ENCODE measurements at places on chromosomes 1 and 21. TPM values are rescaled to one million over a fixed set of nuclear protein-coding genes. Genes with fewer than 3 reads are reported as not detected.

C1orf210 gene
- not detected for total RNA-seq

DNA sequence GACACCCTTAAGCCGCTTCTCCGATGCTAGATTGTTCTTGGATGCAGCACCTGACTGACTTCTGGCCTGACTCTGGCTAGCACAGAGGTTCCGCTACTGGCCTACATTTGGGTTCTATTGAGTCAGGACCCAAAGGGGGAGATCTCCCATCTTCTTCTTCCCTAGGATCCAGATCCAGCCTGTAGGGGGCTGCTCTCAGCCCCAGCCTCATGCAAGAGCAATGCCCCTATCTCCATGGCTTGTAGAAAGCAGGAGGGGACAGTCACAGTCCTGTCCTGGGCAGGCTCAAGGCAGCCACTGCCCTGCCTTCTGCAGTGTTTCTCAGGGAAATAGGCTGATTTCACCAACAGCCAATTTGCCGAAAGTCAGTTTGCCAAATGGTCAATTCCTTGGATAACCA lies 6.3 kb upstream of the ADAR start:
- no peaks in the 10 kb centered on the region for H3K36me3 ChIP-seq
- DNase-seq: no peak
- no peak overlapping the region for H3K4me3 ChIP-seq
- peaks cover 2% of the 10 kb centered on the region for H3K27me3 ChIP-seq

DNA sequence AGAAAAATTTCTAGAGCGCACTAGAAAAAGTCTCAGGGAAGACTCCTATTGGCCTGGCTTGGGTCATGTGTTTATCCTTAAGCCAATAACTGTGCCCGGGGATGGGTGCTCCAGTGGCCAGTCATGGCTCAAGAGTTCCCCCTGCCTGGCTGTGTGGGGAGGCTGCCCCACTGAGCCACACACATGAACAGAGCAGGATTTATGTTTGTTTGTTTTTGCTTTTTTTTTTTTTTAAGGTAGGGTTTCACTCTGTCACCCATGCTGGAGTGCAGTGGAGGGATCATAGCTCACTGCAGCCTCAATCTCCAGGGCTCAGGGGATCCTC lies 21.8 kb downstream of the EDN2 start:
- no peak overlapping the region for H3K4me3 ChIP-seq
- H3K27ac ChIP-seq: no peak overlapping the region
- DNase-seq: no peak
- peaks cover 18% of the 10 kb centered on the region for H3K4me1 ChIP-seq
- H3K27me3 ChIP-seq: peaks cover 6% of the 10 kb centered on the region

ST6GALNAC5 gene
- total RNA-seq: 141 TPM

GRCh38 chr1:53324728-53325297 lies 3.1 kb downstream of the LRP8 start:
- no peak overlapping the region for H3K27ac ChIP-seq
- H3K4me3 ChIP-seq: peak overlapping the region; percentile 28
- H3K27me3 ChIP-seq: peaks cover 14% of the 10 kb centered on the region
- no peaks in the 10 kb centered on the region for H3K36me3 ChIP-seq
- DNase-seq: peak; percentile 6
- H3K4me1 ChIP-seq: peaks cover 37% of the 10 kb centered on the region

- no peak overlapping the region for H3K4me3 ChIP-seq
- no peaks in the 10 kb centered on the region for H3K36me3 ChIP-seq
- H3K4me1 ChIP-seq: peaks cover 12% of the 10 kb centered on the region
- H3K27ac ChIP-seq: no peak overlapping the region
- no peak for DNase-seq
These were observed 19.5 kb downstream of the PADI2 start for GRCh38 chr1:17099616-17100340.

TMEM240 gene
- 24.4 TPM for total RNA-seq

- DNase-seq: no peak
- peaks cover 4% of the 10 kb centered on the region for H3K4me1 ChIP-seq
- H3K27me3 ChIP-seq: peaks cover 3% of the 10 kb centered on the region
- no peaks in the 10 kb centered on the region for H3K36me3 ChIP-seq
These were observed 19.5 kb upstream of the OR6N2 start for GRCh38 chr1:158800526-158800925.

DNA sequence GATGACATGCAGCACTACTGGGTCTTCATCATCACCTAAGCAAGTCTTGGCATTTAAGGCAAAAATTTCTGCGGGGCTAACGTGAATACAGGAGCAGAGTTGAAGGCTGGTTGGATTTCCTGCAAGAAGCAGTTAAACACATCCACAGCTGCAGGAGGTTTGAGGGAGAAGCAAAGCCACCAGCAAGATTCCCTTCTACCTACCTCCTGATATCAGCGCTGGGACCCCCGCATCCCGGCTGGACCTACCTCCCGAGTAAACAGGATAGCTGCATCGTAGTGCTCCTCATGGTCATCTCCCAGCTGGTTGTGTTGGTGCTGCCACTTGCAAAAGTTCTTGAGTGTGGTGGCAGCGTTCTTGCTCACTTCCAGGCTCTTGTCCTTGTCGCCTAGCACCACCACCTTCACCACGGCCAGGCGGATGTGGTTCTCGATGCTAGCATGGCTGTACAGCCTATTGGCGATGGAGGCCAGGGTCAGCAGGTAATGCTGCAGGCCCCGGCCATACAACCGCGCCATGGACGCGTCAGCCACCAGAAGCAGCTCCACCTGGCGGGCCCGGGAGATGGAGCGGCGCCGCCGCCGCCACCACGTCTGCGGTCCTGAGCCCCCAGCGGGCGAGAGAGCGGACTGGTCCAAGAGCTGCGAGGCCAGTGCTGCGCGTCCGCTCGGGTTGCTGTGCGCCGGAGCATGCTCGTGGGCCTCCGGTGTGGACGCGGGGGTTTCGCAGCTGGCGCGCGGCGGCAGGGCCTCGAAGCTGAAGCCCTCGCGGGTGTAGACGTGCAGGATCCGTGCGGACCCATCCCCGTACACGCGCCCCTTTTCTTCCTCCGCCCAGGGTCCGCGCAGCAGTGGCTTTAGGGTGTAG lies 1.6 kb downstream of the ADAMTS5 start:
- peak; percentile 87 for DNase-seq
- no peaks in the 10 kb centered on the region for H3K36me3 ChIP-seq
- H3K4me1 ChIP-seq: peaks cover 27% of the 10 kb centered on the region
- H3K4me3 ChIP-seq: peak overlapping the region; percentile 88
- peak overlapping the region; percentile 82 for H3K27ac ChIP-seq

GPR52 gene
- total RNA-seq: 1.1 TPM

GRCh38 chr1:15808955-15809354 lies 1.5 kb upstream of the UQCRHL start:
- H3K4me3 ChIP-seq: no peak overlapping the region
- no peaks in the 10 kb centered on the region for H3K36me3 ChIP-seq
- no peak overlapping the region for H3K27ac ChIP-seq
- no peaks in the 10 kb centered on the region for H3K4me1 ChIP-seq
- no peak for DNase-seq

DNA sequence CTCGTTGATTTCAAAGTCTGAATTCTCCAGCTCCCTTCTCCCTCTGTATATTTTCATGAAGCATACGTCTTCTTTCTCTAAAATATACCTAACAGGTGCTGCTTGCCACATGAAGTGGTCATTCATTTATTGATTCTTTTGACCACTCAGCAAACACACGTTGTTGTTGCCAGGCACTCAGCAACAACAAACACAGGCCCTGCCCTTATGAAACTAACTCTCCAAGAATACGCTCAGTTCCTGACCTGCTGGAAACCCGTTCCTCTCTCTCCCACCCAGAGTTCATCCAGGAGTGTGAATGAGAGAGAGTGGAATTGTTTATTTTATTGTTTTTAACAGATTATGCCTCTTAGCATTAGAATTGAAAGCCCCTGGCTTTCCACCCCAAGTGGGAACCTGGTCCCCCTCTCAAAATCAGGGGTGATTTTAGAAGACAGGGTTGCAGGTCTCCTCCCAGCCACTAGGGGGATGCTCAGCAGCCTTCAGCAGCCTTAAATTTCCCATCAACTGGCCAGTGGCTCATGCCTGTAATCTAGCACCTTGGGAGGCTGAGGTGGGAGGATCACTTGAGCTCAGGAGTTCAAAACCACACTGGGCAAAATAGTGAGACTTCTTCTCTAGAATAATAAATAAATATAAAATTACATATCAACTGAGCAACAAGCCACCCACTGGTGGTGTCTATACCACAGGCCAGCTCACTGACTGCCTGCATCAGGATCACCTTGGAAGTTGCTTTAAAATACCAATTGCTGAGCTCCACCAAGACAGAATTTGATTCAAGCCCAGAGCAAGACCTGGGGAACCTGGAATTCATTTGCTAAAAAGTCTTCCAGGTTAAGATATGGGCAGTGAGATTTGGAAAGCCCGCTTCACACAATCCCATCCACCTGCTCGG lies 181.0 kb upstream of the KLHDC7A start:
- DNase-seq: peak; percentile 46
- H3K27me3 ChIP-seq: no peaks in the 10 kb centered on the region
- H3K36me3 ChIP-seq: peaks cover 4% of the 10 kb centered on the region
- H3K4me1 ChIP-seq: no peaks in the 10 kb centered on the region
- no peak overlapping the region for H3K27ac ChIP-seq

DNA sequence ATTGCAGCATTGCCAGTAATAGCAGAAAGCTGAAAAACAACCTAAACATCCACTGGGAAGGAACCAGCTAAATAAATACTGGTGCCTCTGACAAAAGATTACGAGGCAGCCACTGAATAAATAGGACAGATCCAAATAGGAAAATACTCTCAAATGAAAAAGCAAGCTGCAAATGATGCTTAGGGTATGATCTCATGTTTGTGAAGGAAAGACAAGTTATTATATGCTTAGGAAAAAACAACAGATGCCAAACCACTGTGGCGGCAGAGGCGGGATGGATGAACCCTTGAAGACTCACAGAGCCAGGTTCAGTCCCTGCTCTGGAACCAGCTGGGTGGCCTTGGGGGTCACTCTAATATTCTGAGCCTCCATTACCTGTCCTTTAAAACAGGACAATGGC lies 41.6 kb downstream of the MATN1 start:
- no peak for DNase-seq
- H3K4me3 ChIP-seq: peak overlapping the region; percentile 37
- H3K27me3 ChIP-seq: peaks cover 9% of the 10 kb centered on the region

GRCh38 chr21:45763506-45763905 lies 120.0 kb downstream of the PCBP3 start:
- H3K27ac ChIP-seq: no peak overlapping the region
- peaks cover 9% of the 10 kb centered on the region for H3K27me3 ChIP-seq
- H3K4me1 ChIP-seq: peaks cover 10% of the 10 kb centered on the region
- no peak overlapping the region for H3K4me3 ChIP-seq
- no peak for DNase-seq
- H3K36me3 ChIP-seq: peaks cover 23% of the 10 kb centered on the region

DNA sequence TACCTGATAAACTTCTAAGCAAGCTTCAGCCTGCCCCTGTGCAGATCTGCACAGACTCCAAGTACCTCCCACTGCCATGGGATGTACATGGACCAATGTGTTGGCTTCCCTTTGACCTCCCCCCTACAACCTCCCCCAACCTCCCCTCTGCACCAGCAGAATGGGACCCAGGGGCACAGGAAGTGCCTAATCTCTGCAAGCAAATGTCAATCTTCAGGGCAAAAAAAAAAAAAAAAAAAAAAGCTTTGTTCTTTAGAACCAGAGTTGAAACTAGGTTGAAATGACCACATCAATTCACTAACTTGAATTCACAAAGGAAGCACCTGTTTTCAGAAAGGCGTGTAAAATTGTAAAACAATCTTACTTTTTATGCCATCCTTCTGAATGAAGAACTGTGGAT lies 53.9 kb upstream of the TIAM1 start:
- no peak for DNase-seq
- no peaks in the 10 kb centered on the region for H3K36me3 ChIP-seq
- no peak overlapping the region for H3K27ac ChIP-seq
- peaks cover 4% of the 10 kb centered on the region for H3K27me3 ChIP-seq
- H3K4me1 ChIP-seq: peaks cover 12% of the 10 kb centered on the region

DNA sequence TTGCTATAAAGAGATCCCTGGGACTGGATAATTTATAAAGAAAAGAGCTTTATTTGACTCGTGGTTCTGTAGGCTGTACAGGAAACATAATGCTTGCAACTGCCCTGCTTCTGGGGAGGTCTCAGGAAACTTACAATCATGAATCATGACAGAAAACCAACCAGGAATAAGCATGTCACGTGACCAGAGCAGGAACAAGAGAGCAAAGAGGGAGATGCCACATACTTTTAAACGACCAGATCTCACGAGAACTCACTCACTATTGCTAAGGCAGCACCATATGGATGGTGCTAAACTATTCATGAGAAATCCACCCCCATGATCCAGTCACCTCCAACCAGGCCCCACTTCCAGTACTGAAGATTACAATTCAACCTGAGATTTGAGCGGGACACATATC lies 49.8 kb upstream of the RCC1 start:
- H3K36me3 ChIP-seq: no peaks in the 10 kb centered on the region
- no peak overlapping the region for H3K27ac ChIP-seq
- H3K27me3 ChIP-seq: no peaks in the 10 kb centered on the region
- no peak overlapping the region for H3K4me3 ChIP-seq

DNA sequence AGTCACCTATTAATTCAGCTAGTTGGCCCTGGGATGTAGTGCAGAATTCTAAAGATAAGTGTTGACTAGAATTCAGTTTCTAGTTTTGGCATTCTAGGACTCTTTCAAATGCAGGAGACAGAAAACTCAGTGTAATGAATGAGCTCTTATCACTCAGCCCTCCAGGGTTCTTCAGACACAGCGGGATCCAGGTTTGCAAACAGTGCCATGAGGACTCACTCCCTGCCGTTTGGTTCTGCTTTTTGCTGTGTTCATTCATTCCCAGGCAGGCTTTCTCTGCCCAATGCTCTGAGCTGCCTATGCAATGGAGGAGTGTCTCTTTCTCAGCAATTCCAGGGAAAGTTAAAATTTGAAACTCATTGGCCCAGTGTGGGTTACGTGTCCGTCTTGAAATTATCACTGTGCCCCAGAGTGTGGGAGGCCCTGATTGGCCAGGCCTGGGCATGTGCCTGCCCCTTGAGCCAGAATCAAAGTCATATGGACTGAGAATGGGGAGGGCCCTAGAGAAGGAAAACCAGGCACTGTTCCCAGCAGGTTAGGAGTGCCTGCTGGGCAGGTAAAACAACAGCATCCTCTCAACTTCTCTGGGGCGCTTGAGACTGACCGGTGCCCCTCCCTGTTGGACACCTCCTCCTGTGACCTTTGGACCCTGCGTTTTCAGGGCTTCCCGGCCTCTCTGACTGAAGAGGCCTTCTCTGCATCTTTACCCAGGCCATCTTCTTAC lies 43.4 kb downstream of the TMEM51 start:
- H3K27ac ChIP-seq: no peak overlapping the region
- H3K4me1 ChIP-seq: peaks cover under 1% of the 10 kb centered on the region
- no peak overlapping the region for H3K4me3 ChIP-seq
- no peaks in the 10 kb centered on the region for H3K36me3 ChIP-seq
- no peak for DNase-seq

ENAH gene
- total RNA-seq: 265 TPM
